ENCODE measurements at places on chromosomes 6 and 20. TPM values are rescaled to one million over a fixed set of nuclear protein-coding genes. Genes with fewer than 3 reads are reported as not detected.

- H3K4me1 ChIP-seq: peaks cover 6% of the 10 kb centered on the region
- H3K27me3 ChIP-seq: peaks cover 56% of the 10 kb centered on the region
- DNase-seq: no peak
Measured at GRCh38 chr20:41371371-41371770, 4.8 kb upstream of the EMILIN3 start.

DNA sequence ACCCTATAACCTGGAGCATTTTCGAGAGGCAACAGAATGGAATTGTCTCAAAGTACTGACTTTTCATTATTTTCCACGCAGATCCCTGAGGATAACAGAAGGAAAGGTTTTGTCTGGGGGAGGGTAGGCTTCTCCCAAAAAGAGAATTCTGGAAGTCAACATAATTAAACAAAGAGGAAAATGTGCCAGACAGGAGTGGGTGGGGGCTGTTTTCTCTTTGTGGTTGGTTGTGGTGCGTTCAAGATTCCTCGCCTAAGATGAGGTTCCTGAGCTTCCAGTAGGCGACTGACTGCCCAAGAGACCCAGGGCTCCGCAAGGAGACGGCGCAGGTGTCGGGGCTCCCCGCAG, 70.4 kb downstream of the SOX4 start:
- DNase-seq: no peak
- peak overlapping the region; percentile 39 for H3K4me3 ChIP-seq

DNA sequence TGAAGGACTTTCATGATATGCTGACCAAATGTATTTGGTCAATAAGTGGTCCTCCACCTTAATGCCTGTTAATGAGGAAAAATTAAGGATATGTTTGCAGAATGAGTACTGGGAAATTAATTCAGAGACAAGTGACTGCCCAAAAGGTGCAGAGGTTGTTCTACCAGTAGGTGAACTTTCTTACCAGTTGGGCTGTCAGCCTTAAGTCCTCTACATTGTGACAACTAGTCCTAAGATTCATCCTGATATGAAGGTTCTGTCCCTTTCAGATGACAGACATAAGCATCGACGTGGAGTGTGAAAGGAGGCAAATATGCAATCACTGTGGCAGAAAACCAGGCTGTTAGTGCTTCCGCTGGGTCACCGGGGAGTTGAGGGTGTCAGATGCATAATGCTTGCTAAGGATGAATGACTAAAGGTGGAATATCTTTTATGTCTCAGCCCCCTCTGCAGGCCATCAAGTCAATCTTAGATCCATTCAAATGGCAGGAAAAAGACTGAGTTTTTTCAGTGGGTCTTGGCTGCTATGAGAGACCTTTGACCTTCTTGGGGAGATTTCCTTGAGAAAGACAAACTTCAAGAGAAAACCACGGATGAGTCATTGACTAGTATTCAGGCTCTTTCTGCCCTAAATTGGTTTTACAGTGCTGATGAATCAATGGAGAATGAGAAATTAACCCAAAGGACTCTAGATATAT, 226.0 kb downstream of the TPBG start:
- no peaks in the 10 kb centered on the region for H3K27me3 ChIP-seq
- H3K4me3 ChIP-seq: no peak overlapping the region
- H3K27ac ChIP-seq: no peak overlapping the region
- no peaks in the 10 kb centered on the region for H3K4me1 ChIP-seq
- no peak for DNase-seq

The MYCT1 gene
- not detected for total RNA-seq

The FAM217A gene
- not detected for total RNA-seq

DNA sequence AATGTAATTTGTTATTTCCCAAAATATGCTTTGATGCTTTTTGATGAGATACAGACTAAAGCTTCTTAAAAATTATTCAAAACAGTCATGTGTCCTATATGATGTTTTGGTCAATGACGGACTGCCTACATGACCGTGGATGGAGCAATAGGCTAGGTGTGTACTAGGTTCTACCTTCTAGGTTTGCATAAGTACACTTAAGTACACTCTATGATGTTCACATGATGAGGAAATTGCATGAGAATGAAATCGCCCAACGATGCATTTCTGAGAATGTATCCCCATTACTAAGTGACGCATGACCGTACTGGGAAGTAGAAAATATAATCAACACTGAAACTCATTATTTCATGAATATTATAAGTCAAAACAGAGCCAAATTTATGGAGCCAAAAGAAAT, 151.3 kb upstream of the UST start:
- no peak for DNase-seq
- no peak overlapping the region for H3K4me3 ChIP-seq
- H3K27ac ChIP-seq: no peak overlapping the region
- no peaks in the 10 kb centered on the region for H3K4me1 ChIP-seq
- peaks cover 20% of the 10 kb centered on the region for H3K27me3 ChIP-seq
- H3K36me3 ChIP-seq: no peaks in the 10 kb centered on the region

The HCK gene
- 1.1 TPM for total RNA-seq

DNA sequence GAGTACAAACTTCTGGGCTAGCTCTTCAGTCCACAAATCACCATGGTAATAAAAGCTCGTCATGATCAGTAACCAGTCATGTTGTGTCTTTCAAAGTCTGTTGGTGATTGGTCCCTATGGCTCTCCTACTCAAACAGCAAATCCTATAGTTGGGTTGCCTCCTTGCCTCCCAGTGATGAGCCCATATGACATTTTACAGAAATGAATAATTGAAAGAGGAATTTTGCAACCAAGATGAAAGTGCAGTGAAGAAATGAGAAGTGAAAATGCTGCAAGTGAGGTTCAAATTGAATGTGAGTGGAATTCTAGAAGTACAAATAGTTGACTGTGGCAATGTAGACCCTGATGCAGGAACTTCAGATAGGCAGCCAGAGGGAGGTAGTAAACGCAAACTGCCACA, 5.1 kb upstream of the SIRPD start:
- no peak overlapping the region for H3K27ac ChIP-seq
- DNase-seq: no peak
- H3K36me3 ChIP-seq: peaks cover 8% of the 10 kb centered on the region
- no peak overlapping the region for H3K4me3 ChIP-seq

The CNKSR3 gene
- total RNA-seq: 0.12 TPM

Measured in activated T-cell treated with anti-CD3 and anti-CD28 coated beads, Interleukin-2, amount 50 U/mL, for 72 hours (primary cell).